ENCODE measurements at places on chromosomes 3 and 15.

DNA sequence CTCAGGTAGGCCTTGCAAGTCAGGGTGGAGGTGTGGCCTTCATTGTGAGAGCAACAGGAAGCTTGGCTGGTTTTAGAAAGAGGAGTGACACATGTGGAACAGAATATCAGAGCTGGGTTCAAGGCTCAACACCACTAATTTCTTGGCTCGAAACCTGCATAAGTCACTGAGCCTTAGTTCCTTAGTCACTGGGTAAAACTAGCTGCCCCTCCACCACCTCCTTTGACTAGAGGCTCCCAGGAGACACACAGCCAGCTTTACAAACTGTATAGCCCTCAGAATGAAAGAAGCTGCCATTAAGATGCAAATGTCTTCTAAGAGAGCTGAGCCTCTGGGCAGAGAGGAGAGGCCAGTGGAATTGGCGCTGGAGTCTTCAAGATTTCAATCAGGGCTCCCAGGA, 67.7 kb downstream of the CERS3 start:
- no peak for DNase-seq

DNA sequence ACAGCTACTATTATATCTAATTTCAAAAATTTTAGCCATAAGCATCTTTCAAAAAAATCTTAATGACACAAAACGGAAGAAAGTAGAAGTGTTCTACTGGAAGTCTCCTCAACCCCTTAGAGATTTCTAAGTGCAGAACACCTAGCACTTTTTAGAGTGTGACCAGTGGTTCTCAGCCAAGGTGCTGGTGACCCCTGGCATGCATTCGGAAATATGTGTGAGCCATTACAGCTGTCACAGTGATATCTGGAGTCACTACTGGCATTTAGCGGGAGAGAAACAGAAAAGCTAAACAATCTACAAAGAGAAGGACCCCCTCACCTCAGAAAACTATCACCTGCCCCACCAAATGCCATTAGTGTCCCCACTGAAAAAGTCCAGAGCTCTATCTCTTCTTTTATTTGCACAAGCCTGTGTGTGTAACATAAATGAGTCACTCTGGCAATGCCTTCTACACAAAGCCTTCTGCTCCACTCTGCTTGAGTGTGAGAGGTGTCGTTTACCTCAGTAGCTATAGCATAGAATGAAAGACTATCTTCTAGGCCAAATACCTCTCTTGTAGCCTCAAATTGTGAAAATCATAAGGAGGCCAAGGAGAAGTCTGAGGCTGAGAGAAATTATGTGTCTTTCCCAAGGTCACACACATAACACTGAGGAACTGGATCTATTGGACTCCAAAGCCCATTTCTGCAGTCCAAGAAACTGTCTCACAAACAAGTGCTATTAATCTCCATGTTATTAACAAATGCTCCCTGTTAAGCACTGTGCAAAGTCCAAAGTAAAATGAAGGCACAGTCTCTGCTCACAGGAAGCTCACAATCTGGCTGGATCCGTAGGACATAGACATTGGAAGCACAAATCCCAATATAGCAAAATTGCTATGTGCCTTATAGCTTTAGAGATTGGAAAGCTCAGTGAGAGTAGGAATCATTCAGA, 28.5 kb upstream of the KCNMB2 start:
- DNase-seq, result no peak

DNA sequence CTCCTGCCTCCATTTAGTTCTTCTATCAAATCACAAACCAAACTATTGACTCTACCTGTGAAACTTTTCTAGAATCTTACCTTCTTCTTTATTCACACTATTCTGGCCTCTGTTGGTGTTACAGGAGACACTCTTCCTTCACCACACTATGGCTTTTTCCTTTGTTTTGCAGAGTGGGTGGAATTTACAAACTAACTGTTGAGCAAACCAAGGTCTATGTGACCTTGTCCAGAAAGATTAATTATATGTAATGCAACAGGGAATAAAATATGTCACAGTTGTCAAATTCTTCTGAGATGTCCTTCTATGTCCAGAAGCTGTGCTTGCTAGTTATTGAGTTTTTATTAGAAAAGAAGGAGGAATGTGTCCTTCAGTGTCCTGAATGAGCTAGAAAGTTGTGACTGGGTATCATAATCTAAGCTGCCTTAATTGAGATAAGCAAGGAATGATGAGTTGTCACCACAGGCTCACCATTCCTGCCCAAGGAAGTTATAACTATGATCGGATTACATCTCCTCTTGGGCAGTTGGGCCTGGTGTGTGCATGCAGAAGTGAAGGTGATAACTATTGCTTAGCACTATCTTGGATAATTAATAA, 21.7 kb downstream of the ARL14 start:
- DNase-seq, result no peak

GRCh38 chr3:15753056-15753710, 44.6 kb downstream of the ANKRD28 start:
- DNase-seq, result no peak

- no peak for DNase-seq
These were observed 141.7 kb upstream of the MBNL1 start for GRCh38 chr3:152127058-152127457.

DNA sequence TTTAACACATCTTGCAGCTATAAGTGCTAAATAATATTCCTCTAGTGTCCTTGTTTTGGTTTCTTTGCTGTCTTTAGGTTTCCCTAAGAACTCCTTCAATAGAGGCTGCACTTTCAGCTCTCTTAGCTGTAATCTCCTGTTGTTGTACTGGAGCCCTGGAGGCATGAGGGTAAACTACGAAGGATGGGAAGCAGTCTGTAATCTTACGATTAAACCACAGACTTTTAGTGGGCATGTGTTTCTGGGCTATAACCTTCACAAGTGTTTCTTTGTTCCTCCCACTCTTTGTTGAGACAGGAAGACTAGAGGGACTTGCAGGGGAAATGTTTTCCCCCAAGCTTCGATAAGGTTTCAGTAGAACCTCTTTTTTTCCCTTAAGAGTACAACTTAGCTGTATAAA, 1058.1 kb downstream of the NSUN3 start:
- no peak for DNase-seq

GRCh38 chr15:66251065-66251789, 2.3 kb downstream of the MEGF11 start:
- no peak for DNase-seq

GRCh38 chr15:42919799-42920518, 619 bp downstream of the TTBK2 start:
- peak; percentile 9 for DNase-seq

DNA sequence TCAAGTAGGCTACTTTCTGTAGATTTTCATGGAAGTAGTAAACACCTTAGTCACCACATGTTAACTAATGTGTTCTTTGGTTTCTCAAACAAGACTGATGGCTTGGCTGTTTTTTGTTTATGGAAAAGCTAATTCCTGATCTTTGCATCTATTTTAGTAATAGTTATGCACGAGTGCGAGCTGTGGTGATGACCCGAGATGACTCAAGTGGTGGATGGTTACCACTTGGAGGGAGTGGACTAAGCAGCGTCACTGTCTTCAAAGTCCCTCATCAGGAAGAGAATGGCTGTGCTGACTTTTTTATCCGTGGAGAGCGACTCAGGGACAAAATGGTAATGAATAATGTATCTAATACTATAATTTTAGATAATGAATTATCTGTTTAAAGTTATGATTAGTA, 46.6 kb downstream of the SPRED1 start:
- DNase-seq, result no peak

DNA sequence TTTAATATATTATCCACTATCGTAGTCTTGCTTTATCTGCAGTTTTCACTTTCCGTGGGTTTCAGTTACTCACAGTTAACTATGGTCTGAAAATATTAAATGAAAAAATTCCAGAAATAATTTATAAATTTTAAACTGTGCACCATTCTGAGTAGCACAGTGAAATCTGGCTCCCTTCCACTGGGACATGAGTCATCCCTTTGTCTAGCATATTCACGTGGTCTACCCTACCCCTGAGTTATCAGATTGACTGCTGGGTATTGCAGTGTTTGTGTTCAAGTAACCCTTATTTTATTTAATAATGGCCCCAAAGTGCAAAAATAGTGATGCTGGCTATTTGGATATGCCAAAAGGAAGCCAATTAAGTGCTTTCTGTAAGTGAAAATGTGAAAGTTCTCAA, 539.5 kb upstream of the AGTR1 start:
- no peak for DNase-seq

- no peak for DNase-seq
These were observed 5.6 kb downstream of the CIB1 start for GRCh38 chr15:90227816-90228772.

DNA sequence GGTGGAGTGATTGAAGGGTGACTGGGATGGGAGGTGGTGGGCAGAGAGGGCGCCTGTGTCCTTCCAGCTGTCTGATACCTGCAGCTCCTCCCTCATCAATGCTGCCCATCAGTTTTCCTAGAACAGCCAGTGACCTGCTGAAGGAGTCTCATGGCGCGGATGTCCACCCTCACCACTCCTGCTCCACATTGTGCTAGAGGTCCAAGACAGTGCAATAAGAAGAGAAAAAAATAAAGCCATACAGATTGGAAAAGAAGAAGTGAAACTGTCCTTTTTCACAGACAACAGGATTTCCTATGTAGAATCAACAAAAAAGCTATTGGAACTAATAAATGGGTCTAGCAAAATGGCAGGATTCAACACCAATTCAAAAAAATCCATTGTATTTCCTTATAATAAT, 7.4 kb downstream of the ZDHHC19 start:
- no peak for DNase-seq

- DNase-seq, result no peak
These were observed 203.0 kb downstream of the GHSR start for GRCh38 chr3:172245241-172245640.

DNA sequence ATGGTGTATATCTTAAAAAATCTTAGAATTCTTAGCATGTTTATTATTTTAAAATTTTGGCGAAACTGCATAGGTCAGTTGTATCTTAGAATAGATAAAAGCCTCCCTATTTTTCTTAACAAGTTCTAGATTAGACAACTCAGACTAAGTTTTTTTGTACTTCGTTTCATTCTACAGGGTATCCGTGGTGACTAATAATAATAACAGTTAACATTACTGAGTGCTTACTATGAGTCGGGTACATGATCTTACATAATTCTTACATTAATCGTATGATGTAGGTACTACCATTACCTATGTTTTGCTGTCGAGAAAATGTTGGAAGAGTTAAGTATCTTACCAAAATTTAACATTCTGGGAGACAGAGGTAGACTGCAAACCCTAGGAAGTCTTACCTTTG, 60.7 kb downstream of the UBE2E2 start:
- DNase-seq, result no peak

DNA sequence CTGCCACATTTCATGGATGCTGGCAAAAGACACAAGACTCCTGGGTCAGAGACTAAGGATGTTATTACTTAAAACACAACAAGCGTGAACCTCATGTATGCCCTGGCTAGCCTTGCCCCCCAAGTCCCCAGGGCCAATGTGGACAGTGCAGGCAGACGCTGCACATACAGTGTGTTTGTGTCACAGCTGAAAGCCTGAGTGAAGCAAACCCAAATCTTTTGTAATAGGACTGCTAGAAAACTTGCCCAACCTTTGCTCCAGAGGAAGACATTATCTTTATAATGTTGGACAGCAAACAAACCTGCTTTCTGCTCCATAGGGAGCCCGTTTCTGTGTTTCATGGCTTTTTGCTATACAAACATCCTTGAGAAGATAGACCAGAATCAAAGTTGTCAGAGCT, 282.0 kb upstream of the RORA start:
- no peak for DNase-seq

DNA sequence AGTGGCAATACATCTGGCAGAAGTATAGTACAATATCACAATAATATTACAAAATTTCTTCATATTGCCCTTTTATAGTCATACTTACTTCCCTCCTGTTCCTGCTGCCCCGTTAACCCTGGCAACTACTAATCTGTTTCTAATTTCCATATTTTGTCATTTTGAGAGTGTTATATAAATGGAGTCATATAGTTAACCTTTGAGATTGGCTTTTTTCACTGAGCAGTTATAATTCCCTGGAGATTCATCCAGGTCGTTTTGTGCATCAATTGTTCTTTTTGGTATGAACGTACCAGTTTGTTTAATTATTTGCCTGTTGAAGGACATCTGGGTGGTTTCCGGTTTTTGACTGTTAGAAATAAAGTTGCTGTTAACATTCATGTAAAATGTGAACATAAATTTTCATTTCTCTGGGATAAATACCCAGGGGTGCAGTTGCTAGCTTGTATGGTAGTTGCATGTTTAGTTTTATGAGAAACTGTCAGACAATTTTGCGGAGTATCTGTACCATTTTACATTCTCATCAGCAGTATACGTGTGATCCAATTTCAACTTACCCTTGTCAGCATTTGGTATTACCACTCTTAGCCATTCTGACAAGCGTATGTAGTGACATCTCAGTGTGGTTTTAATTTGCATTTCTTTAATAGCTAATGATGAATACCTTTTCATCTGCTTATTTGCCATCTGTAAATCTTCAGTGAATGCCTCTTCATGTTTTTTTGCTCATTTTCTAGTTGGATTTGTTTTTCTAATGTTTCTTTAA, 32.2 kb upstream of the IL20RB start:
- no peak for DNase-seq

GRCh38 chr3:72487078-72487765, 361.0 kb downstream of the SHQ1 start:
- no peak for DNase-seq

DNA sequence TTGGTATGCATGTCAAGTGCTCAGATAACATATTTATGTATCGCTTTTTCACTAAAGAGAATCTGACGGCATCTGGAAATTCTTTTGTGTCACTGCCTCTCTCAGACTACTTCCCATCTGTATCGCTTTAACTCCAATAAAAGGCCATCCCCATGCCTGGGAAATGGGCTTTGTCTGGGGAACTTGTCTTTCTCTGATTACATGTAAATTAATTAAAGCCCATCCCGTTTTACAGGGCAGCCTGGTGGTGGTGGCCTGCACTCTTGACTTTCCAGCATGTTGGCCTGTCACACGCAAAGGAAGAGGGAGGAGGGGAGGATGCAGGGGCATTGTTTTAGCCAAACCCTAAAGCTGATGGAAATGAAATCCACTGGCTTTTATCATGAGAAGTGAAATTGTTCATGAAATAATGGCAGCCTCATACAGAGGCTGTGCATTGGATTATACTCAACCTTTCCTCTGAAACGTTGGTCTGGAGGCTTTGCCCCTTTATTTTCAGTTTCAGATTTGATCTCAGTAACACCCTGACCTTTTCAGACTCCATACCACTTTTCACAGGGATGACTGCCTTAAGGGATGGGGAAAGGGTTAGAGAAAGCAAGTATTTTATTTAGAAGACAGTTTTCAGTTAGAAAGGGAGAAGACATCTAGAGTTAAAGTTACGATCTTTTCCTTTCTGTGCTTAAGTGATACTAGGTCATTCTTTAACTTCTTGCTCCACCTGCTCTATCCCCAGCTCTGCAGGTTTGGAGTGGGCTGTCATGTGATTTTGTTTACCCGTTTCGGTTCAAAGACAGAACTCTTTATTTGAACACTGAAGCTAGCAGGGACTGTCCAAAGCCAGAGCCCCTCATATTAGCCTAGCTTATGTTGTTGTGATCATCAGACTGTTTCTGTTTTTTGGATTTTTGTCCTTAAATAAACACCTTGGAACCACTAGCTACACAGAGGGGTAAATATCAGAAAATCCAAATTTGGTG, 94.6 kb upstream of the CTDSPL start:
- no peak for DNase-seq

- peak; percentile 71 for DNase-seq
These were observed at the start of gene NDN for GRCh38 chr15:23687143-23687470. Gene NDN, minus strand, starts transcription at chr15:23687305. Its CDS starts 88 bp downstream, at chr15:23687217.

GRCh38 chr3:189841473-189842205, 210.4 kb downstream of the TP63 start:
- DNase-seq, result no peak

- DNase-seq, result no peak
These were observed 21.4 kb upstream of the CSPG4 start for GRCh38 chr15:75733761-75734651.

- no peak for DNase-seq
These were observed 6.4 kb downstream of the CELSR3 start for GRCh38 chr3:48656061-48656840.

- DNase-seq, result no peak
These were observed 453.2 kb upstream of the CDIN1 start for GRCh38 chr15:36126194-36126593.
